ENCODE measurements at places on chromosomes 2 and 18. TPM values are rescaled to one million over a fixed set of nuclear protein-coding genes. Genes with fewer than 3 reads are reported as not detected.

The CRYGD gene
- not detected for total RNA-seq

- DNase-seq = no peak
- H3K27me3 ChIP-seq = no peaks in the 10 kb centered on the region
- no peak overlapping the region for H3K27ac ChIP-seq
- no peaks in the 10 kb centered on the region for H3K4me1 ChIP-seq
Observed at GRCh38 chr2:26633351-26633945, 7.7 kb downstream of the CIB4 start.

The RGPD3 gene
- 0.22 TPM for total RNA-seq

The C2orf92 gene
- total RNA-seq = 5.4 TPM

DNA sequence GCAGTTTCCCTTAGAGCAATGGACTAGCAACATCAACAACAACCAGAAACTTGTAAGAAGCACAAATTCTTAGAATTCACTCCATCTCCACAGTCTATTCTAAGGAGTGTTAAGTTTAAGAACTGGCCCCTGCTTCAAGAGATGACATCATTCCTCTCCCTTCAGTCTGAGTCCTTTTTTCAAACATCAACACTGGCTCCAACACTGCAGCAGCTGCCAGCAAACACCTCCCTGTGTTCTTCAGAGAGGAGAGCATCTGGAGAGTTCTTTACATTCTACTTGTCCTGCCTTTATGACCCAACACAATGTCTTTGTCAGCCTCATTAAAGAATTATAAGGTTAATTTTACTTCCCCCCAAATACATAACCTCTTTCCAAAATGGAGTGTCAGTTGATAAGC is 122.3 kb downstream of the HNMT start:
- no peaks in the 10 kb centered on the region for H3K4me1 ChIP-seq
- DNase-seq = no peak
- H3K27me3 ChIP-seq = no peaks in the 10 kb centered on the region
- H3K4me3 ChIP-seq = no peak overlapping the region
- no peak overlapping the region for H3K27ac ChIP-seq
- no peaks in the 10 kb centered on the region for H3K36me3 ChIP-seq

- H3K36me3 ChIP-seq = peaks cover 3% of the 10 kb centered on the region
- H3K4me3 ChIP-seq = no peak overlapping the region
- no peaks in the 10 kb centered on the region for H3K27me3 ChIP-seq
- H3K4me1 ChIP-seq = no peaks in the 10 kb centered on the region
Observed at GRCh38 chr2:146867477-146867986, 977.3 kb upstream of the ACVR2A start.

DNA sequence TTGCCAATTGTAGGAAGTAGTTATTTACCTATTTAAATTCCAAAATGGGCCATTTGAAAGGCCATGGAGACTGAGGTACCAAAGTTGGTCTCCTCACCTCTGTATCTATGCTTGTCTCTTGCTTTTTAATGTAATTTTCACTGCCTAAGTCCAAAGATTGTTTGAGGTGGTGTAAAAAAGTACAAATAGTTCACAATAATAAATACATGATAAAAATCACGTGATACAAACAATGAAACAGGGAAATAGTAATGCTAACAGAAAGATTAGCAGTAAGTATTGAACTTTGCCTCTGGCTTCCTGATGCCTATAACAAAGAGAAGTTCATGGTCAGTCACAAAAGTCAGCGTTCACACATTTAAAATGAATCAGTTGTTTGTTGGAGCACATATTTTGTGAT is 67.6 kb downstream of the CNTNAP5 start:
- no peaks in the 10 kb centered on the region for H3K4me1 ChIP-seq
- no peak overlapping the region for H3K27ac ChIP-seq
- H3K36me3 ChIP-seq = peaks cover under 1% of the 10 kb centered on the region
- no peak overlapping the region for H3K4me3 ChIP-seq
- no peak for DNase-seq

GRCh38 chr2:217527590-217528202 is 475.1 kb downstream of the TNS1 start:
- no peak overlapping the region for H3K4me3 ChIP-seq
- H3K36me3 ChIP-seq = no peaks in the 10 kb centered on the region
- H3K4me1 ChIP-seq = no peaks in the 10 kb centered on the region
- no peaks in the 10 kb centered on the region for H3K27me3 ChIP-seq

DNA sequence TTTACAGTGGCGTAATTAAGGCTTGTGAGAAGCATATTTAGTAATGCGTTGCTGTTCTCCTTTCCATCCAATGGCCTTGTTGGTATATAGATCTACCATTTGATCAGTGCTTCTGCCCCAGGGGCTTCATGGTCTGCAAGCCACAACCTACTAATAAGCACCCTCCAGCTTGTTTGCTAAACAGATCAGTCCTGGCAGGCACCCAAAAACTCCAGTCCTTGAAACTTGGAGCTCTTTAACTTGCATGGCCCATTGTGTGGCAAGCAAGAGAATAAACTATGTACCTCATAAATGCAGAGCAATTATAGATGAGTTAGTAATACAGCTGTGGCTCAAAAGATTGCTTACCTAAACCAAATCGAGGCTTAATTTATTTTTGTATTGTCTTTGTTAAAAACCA is 158.5 kb downstream of the FTCDNL1 start:
- H3K36me3 ChIP-seq = no peaks in the 10 kb centered on the region
- H3K27me3 ChIP-seq = no peaks in the 10 kb centered on the region
- no peak for DNase-seq
- H3K27ac ChIP-seq = no peak overlapping the region

DNA sequence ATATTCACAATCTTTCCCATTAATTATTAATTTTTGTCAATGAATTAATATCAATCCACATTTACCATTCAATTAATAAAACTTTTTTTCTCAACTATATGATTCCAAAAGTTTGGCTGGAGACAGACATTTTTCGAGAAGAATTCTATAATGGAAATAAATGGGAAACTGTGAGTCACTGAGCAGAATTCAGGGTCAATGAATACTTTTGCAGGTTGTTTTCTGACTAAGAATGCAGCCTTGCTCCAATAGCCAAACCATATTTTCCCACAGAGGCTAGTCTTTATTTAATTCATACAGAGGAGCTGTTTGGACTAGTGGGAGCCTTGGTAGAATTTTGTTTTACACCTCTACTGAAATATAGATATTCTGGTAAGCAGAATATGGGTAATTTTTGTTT is 82.3 kb downstream of the ARHGAP28 start:
- H3K27me3 ChIP-seq = no peaks in the 10 kb centered on the region
- H3K4me1 ChIP-seq = no peaks in the 10 kb centered on the region
- H3K36me3 ChIP-seq = peaks cover 4% of the 10 kb centered on the region
- H3K27ac ChIP-seq = no peak overlapping the region
- DNase-seq = no peak

Measured in H9 (cell line).